ENCODE measurements at places on chromosomes 5 and 9. TPM values are rescaled to one million over a fixed set of nuclear protein-coding genes. Genes with fewer than 3 reads are reported as not detected.

The LURAP1L gene
- total RNA-seq: 15.9 TPM

DNA sequence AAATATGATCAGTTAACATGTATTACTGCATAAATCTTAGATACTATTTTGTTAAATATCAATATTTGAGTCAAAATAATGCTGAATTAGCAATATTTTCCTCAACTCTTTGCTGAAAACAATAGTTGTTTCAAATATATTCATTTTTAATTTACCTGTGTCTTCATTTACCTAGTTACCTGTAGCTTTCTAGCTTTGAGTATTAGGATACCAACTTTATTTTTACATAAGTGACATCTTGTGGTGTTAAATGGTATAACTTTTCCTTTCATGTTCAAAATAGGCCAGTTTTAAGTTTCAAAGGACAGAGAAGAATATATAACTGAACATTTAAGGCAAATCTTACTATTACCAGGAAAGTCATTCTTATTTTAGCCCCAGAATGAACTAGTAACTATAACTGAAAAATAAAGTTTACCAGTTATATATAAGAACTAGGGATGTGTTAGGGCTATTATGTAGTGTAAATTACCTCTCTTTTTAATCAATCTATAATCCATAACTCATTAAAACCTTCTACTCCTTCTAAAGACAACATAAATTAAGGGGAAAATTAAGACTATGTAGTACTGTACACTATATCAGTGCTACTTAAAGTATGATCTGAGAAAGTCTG, 25.3 kb downstream of the AP3B1 start:
- H3K4me1 ChIP-seq: no peaks in the 10 kb centered on the region
- H3K4me3 ChIP-seq: no peak overlapping the region
- DNase-seq: no peak
- no peak overlapping the region for H3K27ac ChIP-seq
- H3K36me3 ChIP-seq: no peaks in the 10 kb centered on the region
- no peaks in the 10 kb centered on the region for H3K27me3 ChIP-seq

GRCh38 chr5:102040326-102040725, 255.8 kb downstream of the SLCO4C1 start:
- H3K36me3 ChIP-seq: no peaks in the 10 kb centered on the region
- H3K4me1 ChIP-seq: no peaks in the 10 kb centered on the region
- no peak for DNase-seq
- no peak overlapping the region for H3K4me3 ChIP-seq
- H3K27ac ChIP-seq: no peak overlapping the region

DNA sequence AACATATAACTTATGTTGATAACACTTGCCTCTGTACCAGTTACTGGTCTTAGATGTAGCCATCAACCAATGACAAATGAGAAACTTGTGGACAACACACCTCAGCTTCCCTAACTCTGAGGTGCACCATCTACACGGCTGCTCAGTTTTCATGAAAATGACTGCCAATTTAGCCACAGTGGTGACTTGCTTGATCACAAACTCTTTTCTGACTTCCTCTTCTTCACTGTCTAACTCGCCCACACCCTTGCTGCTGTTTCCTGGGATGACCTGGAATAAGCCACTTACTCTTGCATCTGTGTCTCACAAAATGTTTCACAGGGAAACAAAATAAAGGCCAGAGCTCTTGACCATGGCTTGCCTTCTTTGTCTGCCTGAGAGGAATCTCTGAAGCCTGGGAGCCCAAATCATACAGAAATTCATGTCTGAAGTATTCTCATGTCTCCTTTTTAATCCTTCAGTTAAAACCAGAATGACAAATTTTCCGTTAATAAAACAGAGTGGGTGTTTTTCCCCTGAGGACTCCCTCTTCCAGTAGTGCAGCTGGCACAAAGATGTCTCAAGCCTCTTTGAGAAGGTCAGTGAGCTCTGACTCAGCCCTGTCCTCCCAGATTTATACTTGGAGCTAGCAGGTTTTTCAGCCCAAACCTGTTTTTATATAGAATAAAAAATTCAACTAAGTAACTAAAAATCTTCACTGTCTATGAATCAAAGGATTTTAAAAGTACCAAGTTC, 126.5 kb upstream of the PAM start:
- no peak for DNase-seq
- H3K4me3 ChIP-seq: no peak overlapping the region
- H3K36me3 ChIP-seq: no peaks in the 10 kb centered on the region
- H3K27me3 ChIP-seq: no peaks in the 10 kb centered on the region

DNA sequence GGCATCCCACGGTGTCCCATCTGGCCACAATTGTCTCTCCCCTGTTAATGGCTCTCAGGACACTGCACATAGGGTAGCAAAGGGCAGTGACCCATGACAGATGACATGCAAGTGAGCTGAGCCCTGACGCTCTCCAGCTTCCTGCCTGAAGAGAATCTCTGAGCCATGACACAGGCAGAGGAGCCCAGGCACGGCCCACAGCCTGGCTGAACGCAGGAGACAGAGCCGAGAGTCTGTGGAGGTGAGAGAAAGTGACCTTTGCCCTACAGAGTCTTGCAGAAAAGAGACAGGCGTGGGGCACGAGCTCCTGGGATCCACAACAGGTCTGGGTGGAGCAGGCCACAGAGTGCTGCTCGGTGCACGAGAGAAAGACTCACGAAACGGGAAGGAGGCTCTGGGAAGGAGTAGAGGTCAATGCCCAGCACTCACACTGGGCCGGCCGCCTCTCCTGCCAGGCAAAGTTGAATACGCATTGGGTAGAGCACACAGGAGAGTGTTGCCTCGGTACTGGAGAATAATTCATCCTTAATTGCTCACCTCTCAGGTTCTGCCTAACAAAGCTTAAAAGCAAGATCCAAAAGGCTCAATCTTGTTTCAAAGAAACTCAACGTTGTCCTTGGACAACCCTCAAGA, 90.3 kb downstream of the MRPL36 start:
- no peaks in the 10 kb centered on the region for H3K36me3 ChIP-seq
- H3K27ac ChIP-seq: no peak overlapping the region
- H3K4me1 ChIP-seq: no peaks in the 10 kb centered on the region
- no peak overlapping the region for H3K4me3 ChIP-seq
- no peaks in the 10 kb centered on the region for H3K27me3 ChIP-seq
- DNase-seq: no peak

DNA sequence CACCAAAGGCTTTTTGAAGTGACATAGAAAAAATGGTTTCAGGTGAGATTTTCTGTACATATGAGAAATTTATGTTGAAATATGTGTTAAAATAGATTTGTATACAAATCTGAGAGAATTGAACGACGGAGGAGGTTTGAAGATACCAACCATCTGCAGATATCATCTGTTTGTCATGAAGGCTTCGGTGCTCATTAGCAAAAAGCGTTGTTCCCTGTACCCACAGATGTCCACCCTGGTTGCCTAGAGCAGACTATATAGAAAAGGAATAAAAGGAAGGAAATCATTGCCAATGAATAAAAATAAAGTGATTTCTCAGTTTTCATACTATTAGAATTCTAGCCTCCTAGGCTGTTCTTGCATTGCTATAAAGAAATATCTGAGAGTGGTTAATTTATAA, 2262.8 kb upstream of the ACO1 start:
- no peak overlapping the region for H3K27ac ChIP-seq
- H3K4me3 ChIP-seq: no peak overlapping the region
- H3K27me3 ChIP-seq: no peaks in the 10 kb centered on the region
- DNase-seq: no peak

Measured in pancreas (tissue), 10 donors.